Activated naive CD4-positive, alpha-beta T cell treated with anti-CD3 and anti-CD28 coated beads for 36 hours (primary cell): ENCODE measurements at places on chromosomes 4 and X.

DNA sequence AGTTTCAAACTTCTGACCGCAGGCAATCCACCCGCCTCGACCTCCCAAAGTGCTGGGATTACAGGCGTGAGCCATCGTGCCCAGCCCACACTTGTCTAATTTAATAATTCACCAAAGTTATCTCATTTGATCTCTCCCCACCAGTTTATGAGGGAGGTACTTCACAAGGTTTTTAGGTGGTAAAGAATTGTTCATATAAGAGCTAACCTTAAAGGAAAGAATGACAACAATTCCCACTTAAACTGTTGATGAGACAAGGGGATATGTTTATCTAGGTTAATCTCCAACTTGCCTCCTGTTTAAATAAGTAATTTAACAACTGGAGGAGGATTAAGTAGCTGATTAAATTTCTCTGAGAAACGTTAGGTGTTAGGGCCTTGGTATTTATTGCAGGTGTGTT is 117.6 kb upstream of the CBLL2 start:
- no peak for DNase-seq

DNA sequence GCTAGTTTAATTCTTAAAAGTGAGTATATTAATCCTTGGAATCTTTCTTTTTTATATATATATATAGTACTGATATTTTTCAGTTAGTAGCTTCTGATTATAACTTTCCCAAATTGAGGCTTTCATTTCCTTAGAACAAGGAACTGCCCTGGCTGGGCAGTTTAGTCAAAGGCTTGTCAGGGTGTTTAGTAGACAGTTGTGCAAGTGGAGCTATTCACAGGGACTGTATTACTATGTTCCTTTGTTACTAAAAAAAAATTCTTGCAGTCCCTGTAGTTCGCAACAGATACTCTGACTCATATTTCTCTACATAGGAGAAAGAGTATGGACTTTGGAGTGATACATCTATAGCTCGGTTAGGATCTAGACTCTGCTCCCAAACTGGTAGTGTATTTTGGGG is 20.8 kb downstream of the USO1 start:
- no peak for DNase-seq

- DNase-seq: no peak
Measured at GRCh38 chr4:10741961-10742699, 57.6 kb upstream of the CLNK start.

GRCh38 chr4:150116506-150116905 is 38.3 kb downstream of the DCLK2 start:
- DNase-seq: no peak

DNA sequence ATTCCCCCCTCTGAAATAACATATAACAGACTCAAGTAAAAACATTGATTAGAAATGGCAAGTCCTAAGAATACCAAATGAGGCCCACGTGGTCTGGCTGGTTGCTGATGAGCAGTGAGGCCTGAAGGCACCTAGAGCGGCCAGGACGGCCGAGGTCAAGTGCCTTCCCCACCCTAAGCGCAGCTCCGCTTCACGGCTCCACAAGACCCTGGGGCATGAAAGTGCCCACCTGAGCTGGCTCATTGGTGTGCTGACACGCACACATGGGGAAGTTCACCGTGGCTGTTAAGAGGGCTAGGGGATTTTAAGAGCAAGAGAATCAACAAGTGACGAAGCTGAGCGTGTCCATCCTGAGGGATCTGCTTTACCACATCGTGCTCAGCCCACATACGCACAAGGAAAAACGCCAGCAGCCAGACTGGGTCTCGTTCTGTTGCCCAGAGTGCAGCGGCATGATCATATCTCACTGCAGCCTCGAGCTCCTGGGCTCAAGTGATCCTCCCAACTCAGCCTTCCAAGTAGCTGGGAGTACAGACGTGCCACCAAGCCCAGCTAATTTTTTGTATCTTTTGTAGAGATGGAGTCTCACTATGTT is 22.4 kb downstream of the DCTD start:
- DNase-seq: no peak

GRCh38 chr4:5709207-5709575 is 832 bp upstream of the EVC2 start:
- no peak for DNase-seq

DNA sequence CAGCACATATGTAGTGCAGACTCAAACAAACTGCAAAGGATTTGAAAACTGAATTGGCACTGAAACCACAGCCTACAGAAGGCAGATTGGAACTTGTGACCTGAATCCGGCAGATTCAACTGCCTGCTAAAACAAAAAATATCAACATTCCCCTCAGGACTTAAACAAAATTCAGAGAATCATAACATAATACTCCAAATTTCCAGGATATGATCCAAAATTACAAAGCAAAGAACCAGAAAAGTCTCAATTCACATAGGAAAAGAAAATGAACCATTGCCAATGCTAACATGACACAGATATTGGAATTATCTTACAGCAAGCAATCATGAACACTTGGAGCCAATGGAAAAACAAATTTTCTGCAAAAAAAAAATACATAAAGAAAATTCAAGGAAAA is 250.4 kb downstream of the PRDM5 start:
- DNase-seq: no peak

- no peak for DNase-seq
Measured at GRCh38 chrX:31319586-31319985, 247.7 kb upstream of the FTHL17 start.

DNA sequence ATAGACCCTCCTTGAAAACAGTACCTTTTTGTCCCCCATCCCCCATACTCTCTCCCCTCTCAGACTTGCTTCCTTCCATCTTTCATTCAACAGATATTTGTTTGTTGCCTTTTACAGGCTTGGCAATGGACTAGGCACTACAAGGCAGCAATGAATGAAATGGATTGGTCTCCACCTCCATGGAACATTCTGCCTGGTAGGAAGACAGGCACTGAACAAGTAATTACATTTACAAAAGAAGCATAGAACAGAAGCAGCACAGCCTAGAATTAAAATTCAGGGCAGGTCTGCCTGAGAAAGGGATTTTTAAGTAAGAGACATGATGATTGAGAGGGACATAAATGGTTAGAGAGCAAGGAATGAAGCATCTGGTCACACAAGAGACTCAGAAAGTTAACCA is 346.1 kb downstream of the GRXCR1 start:
- no peak for DNase-seq

- DNase-seq: no peak
Measured at GRCh38 chrX:133150730-133151129, 53.8 kb upstream of the USP26 start.

DNA sequence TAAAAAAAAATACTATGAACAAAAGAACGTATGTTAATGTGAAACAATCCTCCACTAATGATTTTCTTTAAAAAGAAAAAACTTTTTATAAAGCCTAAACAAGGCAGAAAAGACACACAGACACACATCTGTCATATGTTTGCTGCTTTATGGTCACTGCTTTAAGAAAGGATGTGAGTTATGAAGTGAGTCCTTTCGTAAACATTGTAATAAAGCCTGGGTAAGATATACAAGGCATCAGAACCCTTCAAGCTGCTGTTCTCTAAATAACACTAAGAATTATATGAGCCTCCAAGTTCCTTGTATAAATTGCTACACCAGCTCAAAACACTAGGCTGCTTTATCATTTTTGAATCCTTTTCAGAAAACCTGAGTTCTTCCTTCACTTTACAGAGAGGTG is 81.6 kb downstream of the FBXO8 start:
- DNase-seq: no peak

DNA sequence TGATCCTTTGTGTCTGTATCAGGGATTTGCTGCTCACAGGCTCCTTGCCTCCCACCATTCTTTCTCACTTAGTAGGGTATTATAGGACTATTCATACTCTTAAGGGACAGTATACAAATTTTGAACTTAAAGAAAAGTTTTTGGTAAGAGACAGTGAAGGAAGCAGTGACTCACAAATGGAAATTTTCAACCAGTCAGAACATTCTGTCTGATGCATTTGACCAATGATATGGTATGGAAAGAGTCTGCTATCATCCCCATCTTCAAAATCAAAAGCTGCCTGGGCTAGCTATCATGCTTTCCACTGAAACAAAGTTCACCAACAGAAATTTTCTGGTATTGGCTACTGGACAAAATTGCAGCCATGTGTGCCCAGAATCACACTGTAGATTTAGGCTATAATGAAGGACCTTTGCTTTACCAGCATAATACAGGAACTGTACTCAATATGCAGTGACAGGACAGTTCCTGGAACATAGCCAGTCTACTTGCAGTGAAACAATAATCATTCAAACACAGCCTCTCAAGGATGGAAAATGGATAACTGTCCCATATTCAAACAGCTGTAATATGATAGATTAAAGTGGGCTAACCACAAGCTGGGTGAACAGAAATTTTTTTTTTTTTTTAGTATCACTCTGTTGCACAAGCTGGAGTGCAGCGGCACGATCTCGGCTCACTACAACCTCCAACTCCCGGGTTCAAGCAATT is 109.0 kb upstream of the ACSL4 start:
- DNase-seq: no peak

- no peak for DNase-seq
Measured at GRCh38 chr4:13907255-13907751, 279.8 kb upstream of the BOD1L1 start.
